ENCODE measurements at places on chromosomes 12 and 14. TPM values are rescaled to one million over a fixed set of nuclear protein-coding genes. Genes with fewer than 3 reads are reported as not detected.

NUDT14 gene
- polyA plus RNA-seq, result 17.2 TPM

GRCh38 chr14:31300296-31300695 lies 92.7 kb upstream of the HECTD1 start:
- no peak for DNase-seq

KLRK1 gene
- polyA plus RNA-seq, result 27.0 TPM

CELA1 gene
- 0.71 TPM for polyA plus RNA-seq

DNA sequence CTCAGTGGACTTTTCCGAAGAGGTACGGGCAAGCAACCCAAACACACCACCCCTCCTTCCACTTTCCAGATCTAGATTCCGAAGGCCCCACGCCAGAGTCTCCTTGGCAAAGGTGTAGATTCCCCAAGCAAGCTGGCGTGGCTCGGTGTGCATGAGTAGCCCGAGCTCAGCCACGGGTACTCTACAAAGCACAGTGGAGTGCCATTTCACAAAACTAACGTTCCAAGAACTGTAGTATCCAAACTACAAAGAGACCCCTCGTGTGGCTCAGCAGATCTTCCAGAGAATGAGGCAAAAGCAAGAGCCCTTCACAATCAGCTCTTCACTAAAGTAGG lies 72.1 kb downstream of the FOXN3 start:
- no peak for DNase-seq

DNA sequence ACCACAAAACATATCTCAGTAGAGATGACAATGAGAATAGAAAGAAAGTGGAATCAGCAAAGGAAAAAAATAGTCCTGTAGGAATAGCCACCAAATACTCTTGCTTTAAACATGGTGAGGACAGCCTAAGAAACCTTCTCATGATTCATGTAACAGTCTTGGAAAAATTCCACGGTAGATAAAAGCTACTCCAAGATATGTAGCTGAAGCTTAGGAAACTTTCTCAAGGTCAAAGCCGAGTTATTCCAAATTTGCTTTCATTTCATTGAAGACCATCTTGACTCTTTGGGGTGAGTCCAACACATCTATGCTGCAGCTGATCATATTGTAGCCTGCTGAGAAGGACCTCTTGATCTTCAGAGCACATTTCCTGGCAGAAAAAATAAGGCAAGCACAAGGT lies 157.6 kb downstream of the PAH start:
- DNase-seq, result no peak

DNA sequence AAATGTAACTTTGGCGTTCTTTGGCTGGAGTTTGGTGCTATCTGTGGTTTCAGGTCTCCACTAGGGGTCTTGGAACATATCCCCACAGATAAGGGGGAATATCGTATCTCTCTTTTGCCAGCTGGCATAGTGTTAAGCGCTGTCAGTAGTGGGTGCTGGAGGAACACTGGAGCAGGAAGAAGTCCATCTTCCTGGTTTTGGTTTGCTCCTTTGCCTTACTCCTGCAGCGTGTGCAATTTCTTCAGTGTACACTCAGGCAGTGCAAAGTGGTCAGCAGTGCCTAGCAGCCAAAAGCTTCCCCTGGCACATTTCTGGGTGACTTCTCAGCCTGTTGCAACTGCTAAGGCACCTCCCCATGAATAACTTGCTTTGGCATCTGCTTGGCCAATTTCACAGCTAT lies 11.7 kb upstream of the RIPK3 start:
- DNase-seq, result no peak

IAPP gene
- 0.16 TPM for polyA plus RNA-seq

M6PR gene
- polyA plus RNA-seq, result 101 TPM

DNA sequence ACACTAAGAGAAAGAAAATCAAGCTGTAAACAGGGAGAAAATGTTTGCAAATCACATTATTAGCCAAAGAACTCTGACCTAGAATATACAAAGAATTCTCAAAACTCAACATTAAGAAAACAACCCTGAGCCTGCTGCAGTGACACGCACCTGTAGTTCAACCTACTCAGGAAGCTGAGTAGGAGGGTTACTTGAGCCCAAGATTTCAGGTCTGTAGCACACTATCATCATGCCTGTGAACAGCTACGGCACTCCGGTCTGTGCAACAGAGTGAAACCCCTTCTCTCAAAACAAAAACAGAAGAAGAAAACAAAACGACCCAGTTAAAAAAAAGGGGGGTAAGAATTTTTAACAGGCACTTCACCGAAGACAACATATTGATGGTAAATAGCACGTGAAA lies 20.8 kb downstream of the SAV1 start:
- no peak for DNase-seq

SMCO2 gene
- 2.6 TPM for polyA plus RNA-seq

DNA sequence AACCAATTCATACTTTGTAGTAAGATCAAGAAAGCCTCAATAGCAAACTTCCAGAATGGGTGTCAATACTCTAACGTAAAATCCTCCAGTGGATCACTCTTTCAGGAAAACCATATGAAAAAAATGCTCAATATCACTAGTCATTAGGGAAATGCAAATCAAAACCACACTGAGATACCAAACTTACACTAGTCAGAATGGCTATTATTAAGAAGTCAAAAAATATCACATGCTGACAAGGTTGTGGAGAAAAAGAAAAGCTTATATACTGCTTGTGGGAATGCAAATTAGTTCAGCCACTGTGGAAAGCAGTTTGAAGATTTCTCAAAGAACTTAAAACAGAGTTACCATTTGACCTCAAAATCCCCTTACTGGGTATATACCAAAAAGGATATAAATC lies 49.5 kb upstream of the ATXN7L3B start:
- DNase-seq, result no peak

PTPRB gene
- polyA plus RNA-seq, result 2.8 TPM

DNA sequence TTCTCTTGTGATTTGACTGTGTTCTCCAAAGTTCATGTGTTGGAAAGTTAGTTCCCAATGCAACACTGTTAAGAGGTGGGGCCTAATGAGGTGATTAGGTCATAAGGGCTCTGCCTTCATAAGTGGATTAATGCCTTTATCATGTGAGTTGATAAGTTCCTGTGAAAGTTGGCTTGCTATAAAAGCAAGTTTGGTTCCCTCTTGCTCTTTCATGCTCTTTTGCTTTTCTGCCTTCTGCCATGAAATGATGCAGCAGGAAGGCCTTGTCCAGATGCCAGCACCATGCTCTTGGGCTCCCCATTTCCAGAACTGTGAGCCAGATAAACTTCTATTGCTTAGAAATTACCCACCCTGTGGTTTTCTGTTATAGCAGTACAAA lies 41.9 kb downstream of the SLC16A7 start:
- DNase-seq, result no peak

DBX2 gene
- not detected for polyA plus RNA-seq

DNA sequence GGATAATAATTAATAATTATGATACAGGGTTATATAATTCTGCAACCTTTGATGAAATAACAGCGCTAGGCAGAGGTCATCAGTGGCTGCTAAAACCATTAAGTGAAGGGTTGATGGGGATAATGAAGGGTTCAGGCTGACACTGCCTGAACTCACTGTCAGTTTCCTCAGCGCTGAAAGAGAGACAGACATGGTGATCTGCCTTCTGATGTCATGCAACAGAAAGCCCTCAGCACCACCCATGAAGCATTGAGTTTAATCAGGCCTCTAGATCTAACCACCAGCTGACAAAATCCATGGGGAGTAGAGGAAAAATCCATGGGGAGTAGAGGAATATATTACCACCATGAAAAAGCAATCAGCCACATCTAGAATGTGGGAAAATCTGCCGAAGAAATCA lies 107.6 kb downstream of the PTPRB start:
- DNase-seq, result no peak

DNA sequence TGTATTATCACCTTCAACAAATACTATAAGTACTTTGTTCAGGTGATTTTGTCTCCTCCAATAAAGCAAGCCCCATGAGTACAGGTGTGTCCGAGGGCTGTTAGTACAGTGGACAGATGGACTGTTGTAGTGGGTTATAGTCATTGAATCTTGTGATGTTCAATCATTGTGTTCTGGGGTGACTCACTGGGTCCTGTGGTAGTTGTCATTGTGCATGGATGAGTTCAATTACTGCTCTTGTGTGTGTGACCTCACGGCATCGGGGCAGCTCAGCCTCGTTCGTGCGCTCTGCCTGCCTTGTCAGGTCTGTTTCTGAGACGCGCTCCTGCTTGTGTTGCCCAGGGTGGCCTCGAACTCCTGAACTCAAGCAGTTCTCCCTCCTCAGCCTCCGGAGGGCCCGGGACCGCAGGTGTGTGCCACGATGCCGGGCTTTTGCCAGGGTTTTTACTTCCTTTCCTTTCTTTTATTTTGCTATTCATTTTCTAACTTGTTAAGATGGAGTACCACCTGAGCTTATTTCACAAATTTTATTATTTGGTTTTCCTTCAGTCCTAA lies 72.2 kb downstream of the DDX51 start:
- no peak for DNase-seq

- DNase-seq, result no peak
Measured at GRCh38 chr12:95646781-95647190, 95.5 kb upstream of the USP44 start.

- no peak for DNase-seq
Measured at GRCh38 chr14:93938751-93939303, 11.7 kb downstream of the FAM181A start.

KLRC2 gene
- 1.2 TPM for polyA plus RNA-seq

DNA sequence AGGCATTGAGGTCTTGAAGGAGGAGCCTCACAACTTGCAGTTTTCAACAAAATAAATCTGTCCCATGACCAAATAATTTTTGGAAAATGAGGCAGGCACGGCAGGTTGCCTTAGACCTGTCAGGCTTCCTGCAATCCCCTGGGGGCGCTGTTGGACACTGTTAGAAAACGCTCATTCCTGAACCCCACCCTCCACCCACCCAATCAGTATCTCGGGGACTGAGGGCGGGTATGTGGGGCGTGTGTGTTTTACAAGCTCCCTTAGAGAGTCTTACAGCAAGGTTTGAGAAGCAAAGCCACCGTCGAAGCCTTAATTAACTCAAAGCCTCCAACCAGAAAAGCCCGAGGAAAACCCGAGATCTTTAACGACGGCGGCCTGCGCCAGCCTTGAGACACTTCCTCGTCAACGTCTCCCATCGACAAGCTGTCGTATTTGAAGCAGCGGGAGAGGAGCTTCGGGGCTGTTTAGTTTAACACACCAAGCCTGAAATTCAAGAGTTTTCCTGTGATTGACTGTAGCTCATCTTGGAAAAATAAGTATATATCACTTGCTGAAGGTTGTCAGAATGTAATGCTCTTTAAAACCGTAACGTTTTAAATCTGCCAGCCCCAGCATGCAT lies 123.0 kb downstream of the GLT1D1 start:
- DNase-seq, result no peak

AMIGO2 gene
- polyA plus RNA-seq, result 19.7 TPM
